HFFc6 (cell line): ENCODE measurements at places on chromosomes 1 and 21.

GRCh38 chr1:43706598-43707189, 642 bp upstream of the ST3GAL3 start:
- no peak for DNase-seq

DNA sequence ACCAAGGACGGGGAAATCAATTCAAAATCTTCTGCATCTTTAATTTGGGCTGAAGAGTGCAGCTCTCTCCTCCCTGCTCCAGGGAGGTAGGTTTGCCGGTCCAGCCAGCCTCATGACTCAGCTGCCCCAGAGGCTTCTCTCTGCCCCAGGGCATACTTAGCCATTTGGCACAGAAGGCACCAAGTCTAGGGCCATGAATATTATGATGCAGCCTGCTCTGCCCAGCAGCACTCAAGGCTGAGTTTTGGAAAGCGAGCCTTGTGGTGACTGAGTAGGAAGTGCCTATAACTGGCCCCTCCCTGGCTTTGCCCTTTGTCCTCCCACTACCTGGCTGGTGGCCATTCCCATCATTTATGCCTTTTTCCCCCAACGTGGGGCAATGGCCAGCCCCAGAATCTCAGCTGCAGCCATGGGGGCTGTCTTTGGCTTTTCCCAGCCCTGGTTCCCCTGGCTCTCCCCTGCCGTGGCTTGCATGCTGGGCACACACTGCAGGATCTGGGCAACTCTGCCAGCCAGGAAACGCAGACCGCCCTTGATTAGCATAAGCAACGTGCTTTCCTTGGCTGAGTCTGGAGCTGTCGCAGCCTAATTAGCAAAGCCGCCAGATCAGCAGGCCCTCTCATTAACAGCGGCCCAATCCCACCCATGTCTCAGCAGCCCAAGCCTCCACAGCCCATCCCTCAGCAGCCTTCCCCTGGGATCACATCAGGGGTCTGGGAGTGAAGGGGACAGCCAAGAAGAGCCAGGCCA, 258.6 kb upstream of the TMEM51 start:
- DNase-seq: peak; percentile 14

GRCh38 chr1:155226188-155226909, 17.9 kb downstream of the MTX1 start:
- peak; percentile 57 for DNase-seq

- DNase-seq: peak; percentile 81
Measured at GRCh38 chr1:161962091-161962887, 61.4 kb downstream of the OLFML2B start.

- no peak for DNase-seq
Measured at GRCh38 chr1:11923069-11923826, 3.0 kb downstream of the KIAA2013 start.

GRCh38 chr1:86950712-86951419, 36.4 kb downstream of the HS2ST1 start:
- no peak for DNase-seq

DNA sequence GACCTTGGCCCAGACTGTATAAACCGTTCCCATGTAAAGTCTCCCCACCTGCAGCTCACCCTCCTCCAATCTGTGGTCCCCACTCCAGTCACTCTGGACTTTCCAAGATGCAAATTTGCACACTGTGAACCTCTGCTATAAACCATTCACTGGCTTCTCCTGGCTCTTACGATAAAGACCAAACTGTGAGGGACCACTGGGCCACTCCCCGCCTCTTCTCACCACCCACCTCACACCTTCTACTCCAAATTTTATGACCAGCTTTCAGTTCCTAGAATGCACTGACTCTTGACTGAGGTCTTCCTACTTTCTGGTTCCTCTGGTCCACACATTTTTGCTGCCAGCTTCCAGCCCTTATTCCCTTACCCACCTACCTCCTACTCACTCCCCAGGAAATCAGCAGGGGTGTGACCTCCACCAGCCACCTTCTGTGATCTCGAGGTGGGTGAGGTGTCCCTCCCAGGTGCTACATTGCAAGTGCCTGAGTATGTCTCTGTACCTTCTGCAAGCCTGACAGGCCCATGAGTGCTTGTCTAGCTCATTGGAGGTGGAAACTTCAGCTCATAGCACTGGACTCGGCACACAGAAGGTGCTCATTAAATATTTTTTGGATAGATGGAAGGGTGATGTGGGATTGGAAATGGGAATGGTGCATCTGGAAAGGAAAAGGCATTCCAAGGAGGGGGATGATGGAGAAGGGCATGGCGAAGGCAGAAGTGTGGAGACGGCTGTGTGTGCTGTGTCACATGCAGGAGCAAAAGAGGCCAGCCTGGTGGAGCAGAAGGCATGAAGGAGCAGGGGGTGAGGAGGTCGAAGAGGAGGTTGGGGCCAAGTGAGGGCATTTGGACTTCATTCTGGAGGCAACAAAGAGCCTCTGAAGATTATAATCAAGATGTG, 15.6 kb upstream of the CSF1 start:
- no peak for DNase-seq

GRCh38 chr21:37166733-37167132, 93.7 kb downstream of the TTC3 start:
- DNase-seq: no peak

DNA sequence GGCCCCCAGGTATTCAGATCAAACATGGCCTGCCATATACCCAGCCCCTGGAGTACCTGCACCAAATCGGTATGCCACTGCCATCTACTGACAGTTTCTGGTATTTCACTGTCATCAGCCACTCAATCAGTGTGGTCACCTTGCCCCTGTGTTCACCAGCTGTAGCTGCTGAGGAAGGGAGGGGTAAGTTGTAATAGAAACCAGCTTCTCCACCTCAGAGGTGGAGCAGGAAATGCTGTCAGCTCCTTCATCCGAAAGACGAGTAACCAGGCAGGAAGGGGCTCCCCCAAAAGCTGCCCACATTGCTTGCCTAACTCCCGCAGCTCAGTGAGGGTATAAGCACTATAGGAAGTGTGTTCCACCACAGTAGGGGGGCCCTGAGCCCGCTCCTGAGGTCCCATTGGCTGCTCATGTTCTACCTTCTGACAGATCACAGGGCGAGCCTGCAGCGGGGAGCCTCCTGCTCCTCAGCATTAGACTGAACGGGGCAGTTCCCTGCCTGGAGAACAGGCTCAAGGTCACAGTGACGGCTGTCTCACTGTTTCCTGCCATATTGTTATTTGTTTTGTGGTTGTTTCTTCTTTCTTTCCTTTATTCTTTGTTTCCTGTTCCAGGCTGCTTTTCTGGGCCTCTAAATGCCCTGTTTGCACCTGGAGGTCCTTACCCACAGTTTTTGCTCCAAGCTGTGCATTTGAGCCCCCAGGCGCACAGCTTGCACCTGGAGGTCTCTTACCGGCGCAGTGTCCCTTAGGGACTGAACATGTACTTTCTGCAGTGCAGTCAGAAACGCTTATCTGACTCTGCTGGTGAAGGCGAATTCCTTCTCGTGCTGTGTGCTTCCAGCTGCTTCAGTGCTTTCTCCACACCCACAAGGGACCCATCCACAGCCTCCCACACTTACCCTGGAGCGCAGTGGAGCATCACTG, 1638.3 kb downstream of the MRPL39 start:
- no peak for DNase-seq

- no peak for DNase-seq
Measured at GRCh38 chr1:235244974-235245592, 82.9 kb downstream of the ARID4B start.

- no peak for DNase-seq
Measured at GRCh38 chr1:37052120-37052519, 17.8 kb upstream of the GRIK3 start.

- DNase-seq: peak; percentile 33
Measured at GRCh38 chr1:20194757-20195461, 8.6 kb upstream of the PLA2G2C start.

DNA sequence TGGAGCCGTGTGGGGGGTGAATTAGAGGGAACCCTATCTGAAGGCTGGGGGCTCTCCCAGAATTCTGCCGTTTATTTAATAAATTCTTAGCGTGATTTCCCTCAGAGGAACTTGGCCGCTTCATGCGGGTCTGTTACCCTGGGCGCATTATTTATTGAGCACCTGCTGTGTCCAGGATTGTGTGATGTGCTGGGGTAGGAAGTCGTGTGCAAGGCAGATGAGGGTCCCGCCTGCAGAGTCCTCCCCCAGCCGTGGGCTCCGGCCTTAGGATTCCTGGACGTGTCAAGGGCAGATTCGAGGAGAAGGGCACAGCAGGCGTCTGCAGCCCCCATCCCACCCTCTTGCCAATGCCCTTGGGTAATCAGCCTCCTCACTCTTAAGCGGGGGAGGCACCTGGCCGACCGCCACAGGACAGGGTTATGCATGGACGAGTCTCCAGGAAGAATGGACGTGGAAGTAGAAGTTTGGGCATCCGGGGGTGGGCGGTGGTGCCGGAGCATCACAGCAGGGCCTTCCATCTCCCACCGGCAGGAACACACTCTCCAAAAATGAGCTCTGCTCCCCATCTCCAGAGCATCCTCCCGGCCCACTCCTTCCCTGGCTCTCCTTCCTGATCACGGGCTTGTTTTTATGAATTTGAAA, 233.3 kb upstream of the C1orf174 start:
- no peak for DNase-seq

DNA sequence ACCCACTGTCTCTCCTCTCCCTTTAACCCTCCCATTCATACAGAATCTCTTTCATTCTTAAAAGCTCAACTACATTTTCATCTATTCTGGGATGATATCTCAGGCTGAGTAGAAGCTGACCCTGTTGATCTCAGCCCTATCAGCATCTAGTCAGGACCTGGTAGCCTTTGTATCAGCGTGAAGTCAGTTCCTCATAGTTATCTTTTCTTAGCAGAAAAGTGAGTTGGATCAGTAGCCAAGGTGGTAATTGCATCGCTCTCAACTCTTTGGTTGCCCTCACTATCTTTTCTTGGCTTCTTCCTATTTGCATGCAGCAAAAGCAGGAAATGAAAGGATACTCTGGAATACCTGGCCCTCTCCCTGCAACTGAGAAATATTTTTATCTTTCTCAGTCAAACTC, 13.6 kb upstream of the GOLT1A start:
- DNase-seq: no peak

GRCh38 chr1:204031098-204031710, 41.7 kb upstream of the SOX13 start:
- no peak for DNase-seq

- DNase-seq: no peak
Measured at GRCh38 chr1:222890716-222891115, 75.9 kb downstream of the DISP1 start.

- DNase-seq: no peak
Measured at GRCh38 chr1:243806310-243806709, 43.7 kb downstream of the AKT3 start.

- DNase-seq: no peak
Measured at GRCh38 chr1:212226467-212226866, 58.7 kb upstream of the PPP2R5A start.

DNA sequence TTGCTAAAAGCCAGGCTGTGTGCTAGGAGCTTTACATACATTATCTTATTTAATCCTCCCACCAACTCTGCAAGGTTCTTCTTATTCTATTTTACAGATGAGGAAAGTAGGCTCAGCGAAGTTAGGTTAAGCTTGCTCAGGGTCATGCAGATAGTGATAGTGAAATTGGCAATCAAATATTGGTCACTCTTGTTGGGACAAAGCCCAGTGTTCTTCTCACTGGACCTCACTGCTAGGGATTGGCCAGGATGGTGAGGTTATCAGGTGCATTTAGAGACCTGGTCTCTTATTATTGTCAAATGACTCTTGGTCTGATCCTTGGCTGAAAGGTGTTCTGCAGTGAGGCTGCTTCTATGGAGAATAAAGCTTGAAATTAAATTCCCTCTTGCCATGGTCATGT, 145.1 kb downstream of the CNIH3 start:
- no peak for DNase-seq

DNA sequence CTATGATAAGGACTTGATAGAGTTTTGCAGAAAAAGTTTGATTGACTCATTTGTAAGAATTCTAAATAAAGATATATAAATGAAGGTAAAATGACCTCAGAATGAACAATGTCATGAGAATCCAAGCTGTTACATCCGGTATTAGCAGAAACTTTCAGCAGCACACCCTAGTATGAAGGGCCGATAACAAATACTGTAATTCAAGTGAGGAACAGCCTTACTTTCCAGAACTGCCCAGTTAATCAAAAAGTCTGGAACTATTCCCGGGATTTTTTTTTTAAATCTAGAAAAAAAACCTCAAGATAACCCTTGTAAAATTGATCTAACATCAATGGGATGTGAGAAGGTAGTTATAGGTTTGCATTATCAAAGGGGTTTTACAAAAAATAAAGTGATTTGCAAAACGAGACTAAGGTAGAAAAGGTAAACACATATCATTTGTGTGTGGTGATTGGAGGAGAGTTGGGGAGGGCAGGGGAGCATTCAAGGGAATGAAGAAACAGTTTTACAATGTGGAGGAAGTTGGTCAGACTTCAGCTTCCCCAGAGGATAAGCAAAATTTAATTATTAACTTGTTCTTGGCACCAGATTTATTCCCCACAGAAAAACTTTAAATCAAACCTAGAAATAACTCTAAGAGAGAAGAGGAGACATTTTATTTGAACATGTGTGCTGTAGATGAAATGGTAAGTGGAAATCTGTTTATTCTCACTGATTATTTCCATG, 75.9 kb upstream of the VCAM1 start:
- DNase-seq: no peak

DNA sequence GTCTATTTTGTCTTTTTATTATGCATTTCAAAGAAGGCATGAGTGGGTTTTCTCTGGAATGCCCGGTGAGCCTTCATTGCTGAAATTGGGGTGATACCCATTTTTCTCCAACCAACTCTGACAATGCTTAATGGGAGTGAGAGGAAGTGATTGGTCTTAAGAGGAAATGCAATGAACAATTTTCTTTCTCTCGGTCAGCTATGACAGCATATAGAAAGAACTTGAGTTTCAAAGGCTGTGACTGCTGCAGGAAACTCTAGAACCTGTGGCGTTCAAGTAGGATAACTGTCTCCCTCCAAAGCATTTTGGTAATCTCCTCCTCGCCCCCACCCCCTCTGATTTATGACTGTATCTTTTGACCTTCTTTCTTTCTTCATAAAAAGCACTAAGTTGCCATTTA, 155.9 kb downstream of the LYPLAL1 start:
- DNase-seq: peak; percentile 48

GRCh38 chr1:10555635-10556429, 81.1 kb downstream of the PEX14 start:
- no peak for DNase-seq

GRCh38 chr21:43598416-43599120, 60.7 kb downstream of the HSF2BP start:
- DNase-seq: peak; percentile 68

GRCh38 chr1:2430592-2430973, 18.2 kb upstream of the PEX10 start:
- no peak for DNase-seq
